Neural progenitor cell (in vitro differentiated cells): ENCODE measurements at places on chromosomes 16 and 17. TPM values are rescaled to one million over a fixed set of nuclear protein-coding genes. Genes with fewer than 3 reads are reported as not detected.

DNA sequence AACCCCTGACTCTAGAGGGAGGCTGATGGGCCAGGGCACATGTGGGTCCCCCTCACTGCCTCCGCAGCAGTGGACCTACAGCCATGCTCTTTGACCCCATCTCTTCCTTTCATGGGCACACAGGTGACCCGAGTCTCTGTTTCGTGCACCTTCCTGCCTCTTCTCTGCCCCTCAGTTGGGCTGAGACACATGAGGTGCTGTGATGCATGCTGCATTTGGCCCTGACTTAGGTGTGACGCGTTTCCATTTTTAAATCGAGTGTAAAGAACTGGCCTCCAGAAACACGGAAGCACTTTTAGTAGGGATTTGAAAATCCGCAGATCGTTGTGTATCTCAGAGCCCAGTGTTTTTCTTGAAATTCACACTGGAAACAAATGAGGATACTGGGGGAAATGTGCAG lies 24.6 kb downstream of the C16orf90 start:
- no peaks in the 10 kb centered on the region for H3K36me3 ChIP-seq
- H3K27ac ChIP-seq, result no peak overlapping the region
- peaks cover 12% of the 10 kb centered on the region for H3K4me1 ChIP-seq
- DNase-seq, result no peak
- no peaks in the 10 kb centered on the region for H3K27me3 ChIP-seq

DNA sequence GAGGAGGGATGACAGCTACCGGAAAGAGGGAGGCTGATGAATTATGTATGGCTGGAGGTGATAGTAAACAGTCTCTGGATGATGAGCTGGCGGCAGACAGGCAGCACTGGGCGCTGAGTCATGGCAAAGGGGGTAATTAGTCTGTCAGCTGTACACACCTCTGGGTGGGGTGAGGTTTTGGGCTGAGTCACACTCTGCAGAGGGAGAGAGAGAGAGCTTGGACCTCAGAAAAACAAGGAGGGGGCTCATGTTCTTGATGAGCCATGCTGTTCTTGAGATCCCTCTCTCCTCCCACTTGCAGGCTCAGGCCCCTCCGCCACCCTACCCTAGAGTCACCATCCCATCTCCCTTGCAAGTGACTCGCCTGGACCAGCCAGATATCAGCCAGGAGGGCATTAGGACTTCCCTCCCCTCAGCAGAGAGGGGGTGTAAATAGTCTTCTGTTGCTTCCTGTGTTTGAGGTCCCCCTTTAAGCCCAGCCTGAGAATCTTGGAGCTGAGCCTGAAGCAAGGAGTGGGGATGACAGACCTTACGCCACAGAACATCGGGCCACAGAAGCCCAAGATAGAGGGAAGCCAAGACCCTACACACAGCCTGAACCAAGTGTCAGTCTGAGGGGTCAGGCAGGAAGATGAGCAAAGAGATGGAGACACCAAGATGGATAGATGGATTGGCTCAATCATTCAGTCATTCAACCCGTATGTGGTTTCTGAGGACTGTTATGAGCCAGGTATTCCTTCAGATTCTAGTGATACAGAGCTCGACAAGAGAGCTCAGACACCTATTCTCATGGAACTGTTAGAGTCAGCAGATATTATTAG lies 383.2 kb upstream of the CCL2 start:
- no peaks in the 10 kb centered on the region for H3K27me3 ChIP-seq
- H3K4me3 ChIP-seq, result no peak overlapping the region
- H3K27ac ChIP-seq, result no peak overlapping the region
- no peak for DNase-seq

GRCh38 chr17:74235911-74236371 lies 22.6 kb downstream of the TTYH2 start:
- no peaks in the 10 kb centered on the region for H3K27me3 ChIP-seq
- no peak overlapping the region for H3K27ac ChIP-seq
- peaks cover 46% of the 10 kb centered on the region for H3K4me1 ChIP-seq
- H3K4me3 ChIP-seq, result no peak overlapping the region
- H3K36me3 ChIP-seq, result no peaks in the 10 kb centered on the region
- DNase-seq, result peak; percentile 39

DNA sequence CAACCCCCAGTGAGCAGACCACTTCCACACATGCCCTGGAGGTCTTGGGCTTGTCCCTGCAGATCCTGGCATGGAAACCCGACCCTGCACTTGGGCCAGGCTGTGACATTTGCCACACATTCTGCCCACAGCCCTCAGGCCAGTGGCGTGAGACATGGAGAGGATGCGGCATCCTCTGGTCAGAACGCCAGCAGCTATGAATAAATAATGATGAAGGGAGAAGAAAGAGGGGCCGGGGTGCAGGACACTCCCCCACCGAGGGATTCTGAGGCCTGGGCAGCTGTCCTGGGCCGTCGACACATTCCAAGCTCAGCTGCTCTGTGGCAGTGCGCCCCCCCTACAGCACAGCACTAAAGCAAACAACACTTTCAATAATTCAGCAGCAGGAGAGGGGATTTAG lies 148.8 kb downstream of the ENGASE start:
- no peak overlapping the region for H3K27ac ChIP-seq
- no peaks in the 10 kb centered on the region for H3K27me3 ChIP-seq
- DNase-seq, result peak; percentile 30
- H3K4me1 ChIP-seq, result peaks cover 42% of the 10 kb centered on the region
- H3K4me3 ChIP-seq, result no peak overlapping the region

Gene OR3A3
- not detected in 2 replicates for total RNA-seq

Gene RNF222
- total RNA-seq, result not detected in 2 replicates
